Lower lobe of right lung (tissue), 2 donors: ENCODE measurements at places on chromosomes 12 and 14. TPM values are rescaled to one million over a fixed set of nuclear protein-coding genes. Genes with fewer than 3 reads are reported as not detected.

NRXN3 gene
- 9.0 TPM for total RNA-seq

KRT72 gene
- not detected for total RNA-seq

HOXC11 gene
- not detected for total RNA-seq

EIF2S3B gene
- total RNA-seq: 0.68 TPM

HOXC12 gene
- not detected for total RNA-seq

ZNF140 gene
- 15.0 TPM for total RNA-seq

CDKN3 gene
- 1.9 TPM for total RNA-seq

CCDC175 gene
- total RNA-seq: 1.0 TPM

MYH6 gene
- total RNA-seq: 0.62 TPM

SMIM41 gene
- total RNA-seq: 4.3 TPM

DNA sequence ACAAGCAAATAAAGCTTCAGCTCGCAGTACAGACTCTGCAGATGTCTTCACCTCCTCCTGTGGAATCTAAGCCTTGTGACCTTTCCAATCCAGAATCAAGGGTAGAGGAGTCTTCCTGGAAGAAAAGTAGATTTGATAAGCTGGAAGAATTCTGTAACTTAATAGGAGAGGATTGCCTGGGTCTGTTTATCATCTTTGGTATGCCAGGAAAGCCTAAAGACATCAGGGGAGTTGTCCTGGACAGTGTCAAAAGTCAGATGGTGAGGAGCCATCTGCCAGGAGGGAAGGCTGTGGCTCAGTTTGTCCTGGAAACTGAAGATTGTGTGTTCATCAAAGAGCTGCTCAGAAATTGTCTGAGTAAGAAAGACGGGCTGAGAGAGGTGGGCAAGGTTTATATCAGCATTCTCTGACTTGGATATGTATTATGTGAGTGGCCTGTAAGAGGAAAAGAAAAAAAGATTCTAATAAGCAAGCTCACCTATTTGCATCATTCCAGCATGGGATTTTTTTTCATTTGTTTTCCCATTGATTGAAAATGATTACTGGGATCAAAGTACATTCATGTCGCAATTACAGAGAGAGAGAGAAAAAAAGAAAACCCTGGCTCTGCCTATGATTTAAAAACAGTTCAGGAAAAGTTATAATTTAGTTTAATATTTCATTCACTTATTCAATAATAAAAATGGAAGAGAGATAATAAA is 767 bp downstream of the REP15 start:
- no peaks in the 10 kb centered on the region for H3K4me1 ChIP-seq
- H3K36me3 ChIP-seq: peaks cover 49% of the 10 kb centered on the region

DNA sequence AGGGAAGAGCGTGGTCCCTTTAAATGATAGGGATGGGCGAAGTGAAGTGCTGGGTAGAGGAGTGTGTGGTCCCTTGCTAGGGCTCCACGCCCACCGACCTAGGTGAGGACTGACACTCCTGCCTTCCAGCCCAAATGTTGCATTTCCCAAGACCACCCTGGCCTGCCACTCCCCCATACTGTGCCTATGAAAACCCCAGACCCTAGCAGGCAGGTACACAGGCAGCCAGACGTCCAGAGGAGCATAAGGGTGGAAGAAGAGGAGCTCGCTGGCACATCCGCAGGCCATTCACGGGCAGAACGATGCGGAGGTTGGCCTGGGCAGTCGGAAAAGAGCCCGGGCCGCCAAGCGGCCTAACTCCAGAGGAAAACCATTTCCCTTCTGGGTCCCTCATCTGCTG is 817 bp upstream of the IPO8 start:
- H3K36me3 ChIP-seq: no peaks in the 10 kb centered on the region
- H3K4me3 ChIP-seq: peak overlapping the region; percentile 92
- H3K27ac ChIP-seq: peak overlapping the region; percentile 84
- no peak for DNase-seq
- peaks cover 30% of the 10 kb centered on the region for H3K4me1 ChIP-seq
- H3K27me3 ChIP-seq: no peaks in the 10 kb centered on the region

DNA sequence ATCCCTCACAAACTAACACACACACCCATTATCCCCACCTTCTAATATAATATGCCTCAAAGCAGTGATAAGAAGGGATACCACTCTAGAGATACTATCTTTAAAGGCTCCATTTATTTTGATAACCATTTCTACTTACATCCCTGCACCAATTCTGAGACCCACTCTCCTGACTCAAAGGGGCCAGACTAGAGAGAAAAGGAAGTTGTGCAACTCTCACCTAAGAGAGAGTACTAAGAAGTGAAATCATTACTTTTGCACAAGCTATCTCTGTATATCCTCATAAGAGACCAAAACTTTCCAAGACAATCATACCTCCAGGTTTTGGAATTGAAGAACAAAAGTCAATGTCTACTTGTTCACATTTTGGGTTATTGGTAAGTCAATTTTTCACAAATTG is 45.4 kb upstream of the USP15 start:
- no peaks in the 10 kb centered on the region for H3K27me3 ChIP-seq
- no peaks in the 10 kb centered on the region for H3K36me3 ChIP-seq
- no peak overlapping the region for H3K27ac ChIP-seq
- peaks cover 9% of the 10 kb centered on the region for H3K4me1 ChIP-seq
- no peak for DNase-seq

DNA sequence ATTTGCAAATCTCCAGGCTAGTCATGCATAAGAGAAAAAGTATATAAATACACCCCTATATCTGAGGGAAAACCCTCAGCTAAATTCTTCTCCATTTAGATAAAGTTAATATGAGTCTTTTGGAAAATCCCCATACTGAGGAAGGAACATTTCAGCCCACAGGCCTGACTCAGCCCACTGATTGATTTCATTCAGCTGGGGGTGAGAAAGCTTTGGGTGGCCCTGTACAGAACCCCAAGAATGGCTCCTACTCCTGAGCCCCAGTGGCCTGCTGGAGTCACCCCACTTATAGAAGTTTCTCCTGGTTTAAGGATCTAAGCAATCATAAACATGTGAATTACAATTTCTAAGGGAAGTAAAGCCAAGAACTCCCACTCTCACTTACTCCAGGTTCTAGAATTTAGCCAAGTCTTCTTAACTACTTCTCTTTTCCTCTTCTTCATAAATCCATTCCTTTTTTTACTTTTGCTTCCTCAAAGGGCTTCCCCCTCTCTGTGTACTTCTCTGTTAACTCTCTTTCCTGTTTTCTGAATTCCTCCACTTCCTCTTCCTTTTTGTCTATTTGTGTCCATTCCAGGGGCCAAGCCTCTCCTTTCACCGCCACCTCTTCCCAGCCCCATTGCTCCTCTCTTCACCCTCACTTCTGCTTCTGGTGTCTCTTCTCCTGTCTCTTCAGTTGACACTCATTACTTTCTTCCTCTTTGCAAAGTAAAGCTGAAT is 21.0 kb downstream of the RTN1 start:
- no peak overlapping the region for H3K27ac ChIP-seq
- no peak overlapping the region for H3K4me3 ChIP-seq
- no peaks in the 10 kb centered on the region for H3K36me3 ChIP-seq
- DNase-seq: no peak
- H3K27me3 ChIP-seq: no peaks in the 10 kb centered on the region

DNA sequence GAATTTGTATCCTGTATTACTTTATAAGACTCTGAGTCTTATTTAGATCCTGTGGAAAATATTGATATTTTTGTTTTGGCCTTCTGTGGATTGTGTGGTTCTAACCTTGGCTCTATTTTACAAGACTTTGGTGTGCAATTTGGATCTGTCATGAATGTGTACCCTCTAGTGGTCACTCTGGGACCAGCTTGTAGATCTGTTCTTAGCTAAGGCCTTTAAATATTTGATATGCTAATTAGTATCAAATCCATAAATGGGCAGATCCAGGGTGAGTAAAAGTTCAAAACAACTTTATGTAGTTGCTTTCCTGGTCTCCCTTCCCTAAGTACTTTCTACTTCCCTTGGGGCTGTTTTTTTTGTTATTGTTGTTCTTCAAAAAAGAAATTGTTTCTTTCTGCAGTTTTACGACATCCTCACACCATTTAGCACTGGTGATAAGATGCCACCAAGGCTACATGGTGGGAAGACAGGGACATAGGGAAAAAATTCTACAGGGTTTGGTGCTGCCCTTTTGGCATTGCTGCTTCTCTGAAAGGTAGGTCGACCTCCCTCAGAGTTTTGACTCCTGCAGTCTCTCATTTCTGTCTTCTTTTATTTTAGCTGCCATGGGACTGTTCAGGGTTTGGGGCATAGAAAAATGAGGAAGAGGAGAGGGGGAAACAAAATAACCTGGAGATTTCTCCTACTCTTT is 238.5 kb downstream of the GPHN start:
- no peak overlapping the region for H3K4me3 ChIP-seq
- H3K27ac ChIP-seq: no peak overlapping the region
- H3K4me1 ChIP-seq: no peaks in the 10 kb centered on the region

- DNase-seq: no peak
- peaks cover 22% of the 10 kb centered on the region for H3K4me1 ChIP-seq
- H3K27me3 ChIP-seq: no peaks in the 10 kb centered on the region
- H3K4me3 ChIP-seq: no peak overlapping the region
- no peak overlapping the region for H3K27ac ChIP-seq
- H3K36me3 ChIP-seq: no peaks in the 10 kb centered on the region
Observed at GRCh38 chr12:92605621-92606170, 97.1 kb upstream of the PLEKHG7 start.

- DNase-seq: no peak
- no peaks in the 10 kb centered on the region for H3K4me1 ChIP-seq
- H3K36me3 ChIP-seq: no peaks in the 10 kb centered on the region
- H3K4me3 ChIP-seq: peak overlapping the region; percentile 30
Observed at GRCh38 chr12:81520064-81520945, 238.8 kb downstream of the PPFIA2 start.

GRCh38 chr14:66540038-66540437 is 32.1 kb downstream of the GPHN start:
- no peak overlapping the region for H3K4me3 ChIP-seq
- H3K36me3 ChIP-seq: no peaks in the 10 kb centered on the region
- no peak overlapping the region for H3K27ac ChIP-seq
- no peak for DNase-seq

DNA sequence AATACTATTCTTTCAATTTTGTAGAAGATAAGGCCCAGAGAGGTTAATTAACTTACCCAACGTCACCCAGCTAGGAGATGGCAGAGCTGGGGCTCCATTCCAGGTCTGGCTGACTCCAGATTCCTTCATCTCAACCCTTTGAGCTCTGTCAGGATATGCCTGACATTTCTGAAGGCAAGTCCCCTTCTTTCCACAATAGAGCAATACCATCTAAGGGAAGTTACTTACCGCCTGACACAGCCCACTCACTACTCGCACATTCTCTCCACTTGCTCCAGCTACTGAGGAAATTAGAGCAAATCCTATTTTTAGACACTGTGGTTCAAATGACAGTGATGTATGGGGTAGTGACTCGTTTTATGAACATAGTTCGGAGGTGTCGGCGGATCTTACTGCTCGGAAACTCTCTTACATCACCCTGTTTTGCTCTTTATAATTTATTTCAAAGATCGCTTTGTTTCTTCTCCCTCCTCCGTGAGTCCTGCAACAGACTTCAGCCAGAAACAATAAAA is 2.0 kb upstream of the WSCD2 start:
- H3K36me3 ChIP-seq: no peaks in the 10 kb centered on the region
- peaks cover 38% of the 10 kb centered on the region for H3K27me3 ChIP-seq
- H3K4me1 ChIP-seq: peaks cover 11% of the 10 kb centered on the region
- no peak overlapping the region for H3K27ac ChIP-seq

DNA sequence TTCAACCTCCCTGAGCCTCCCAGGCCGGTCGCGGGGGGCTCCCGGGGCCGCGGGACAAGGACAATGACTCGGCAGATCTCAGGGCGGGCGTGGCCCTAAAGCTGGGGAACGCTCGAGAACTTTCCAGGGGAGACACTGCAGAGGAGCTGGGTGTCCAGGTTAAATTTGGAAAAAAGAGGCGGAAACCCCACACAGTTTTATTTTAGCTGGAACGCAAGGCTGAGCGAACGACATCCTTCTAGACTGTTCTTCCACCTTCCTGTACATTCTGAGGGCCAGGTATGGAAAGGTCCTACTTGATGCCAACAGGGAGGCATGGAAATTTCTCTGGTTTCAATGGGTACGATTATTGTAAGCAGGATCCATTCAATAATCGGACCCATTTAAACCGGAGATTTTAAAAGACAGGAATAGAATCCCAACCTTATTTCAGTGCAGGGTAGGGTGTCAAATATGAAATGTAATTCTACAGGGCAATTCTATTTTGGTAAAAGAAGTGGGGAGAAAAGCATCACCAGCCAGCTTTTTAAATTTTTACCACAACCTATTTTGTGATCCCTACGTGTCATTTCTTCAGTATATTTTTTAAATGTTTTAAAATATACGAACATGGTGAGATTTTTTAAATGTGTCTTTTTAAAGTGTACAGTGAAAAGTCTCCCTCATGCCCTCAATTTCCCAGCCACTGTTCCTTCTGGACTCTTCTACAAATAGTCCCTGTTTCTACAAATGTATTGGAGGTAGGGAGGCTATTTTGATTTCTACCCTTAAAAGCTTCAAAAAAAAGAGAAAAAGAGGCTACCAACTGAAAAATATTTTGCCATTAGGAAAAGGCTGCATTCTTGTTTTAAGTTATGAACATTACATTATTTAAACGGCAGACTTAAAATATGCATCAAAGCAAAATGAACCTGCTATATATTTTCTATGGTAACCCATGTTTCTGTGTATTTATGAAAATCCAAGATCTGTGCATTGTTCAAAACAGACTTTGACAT is 1.1 kb upstream of the UBC start:
- peaks cover 69% of the 10 kb centered on the region for H3K4me1 ChIP-seq
- peak; percentile 74 for DNase-seq
- peaks cover 27% of the 10 kb centered on the region for H3K36me3 ChIP-seq

GRCh38 chr14:61197416-61197815 is 83.7 kb downstream of the TMEM30B start:
- no peak overlapping the region for H3K27ac ChIP-seq
- H3K27me3 ChIP-seq: no peaks in the 10 kb centered on the region
- DNase-seq: no peak
- H3K36me3 ChIP-seq: no peaks in the 10 kb centered on the region

DNA sequence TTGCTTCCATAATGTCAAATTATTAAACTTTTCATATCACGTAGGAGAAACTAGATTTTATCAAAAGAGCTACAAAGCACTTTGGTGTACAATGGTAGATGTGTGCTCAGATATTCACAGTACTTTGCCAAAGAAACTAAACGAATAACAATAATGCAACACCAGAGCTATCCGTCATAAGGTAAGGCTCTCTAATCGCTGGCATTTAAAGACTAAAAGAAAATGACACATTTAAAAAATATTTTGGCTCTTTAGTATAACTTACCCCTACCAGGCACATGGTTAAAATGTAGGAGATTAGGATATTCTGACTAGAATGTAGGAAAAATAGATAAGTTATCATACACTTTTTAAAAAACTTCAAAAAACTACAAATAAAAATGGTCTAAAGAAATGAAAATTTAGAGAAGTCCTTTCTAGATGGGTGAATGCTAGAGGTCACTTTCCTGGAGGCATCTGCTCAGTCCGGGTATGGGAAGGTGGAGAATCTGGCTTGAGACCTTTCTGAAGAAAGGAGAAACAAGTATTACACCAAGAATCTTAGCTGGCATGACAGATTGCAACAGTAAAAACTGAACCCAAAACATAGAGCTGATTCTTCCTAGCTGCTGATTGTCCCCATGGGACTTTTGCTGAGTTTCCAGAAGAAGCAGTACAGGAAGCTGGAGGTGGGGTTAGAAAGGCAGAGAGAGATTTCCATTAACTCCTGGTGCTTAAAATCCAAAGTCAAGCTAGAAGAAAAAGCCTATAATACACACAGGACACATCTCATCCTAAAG is 67.9 kb downstream of the FAR2 start:
- H3K27me3 ChIP-seq: no peaks in the 10 kb centered on the region
- no peak for DNase-seq
- H3K27ac ChIP-seq: no peak overlapping the region
- H3K4me1 ChIP-seq: peaks cover 8% of the 10 kb centered on the region
- H3K36me3 ChIP-seq: no peaks in the 10 kb centered on the region

- no peaks in the 10 kb centered on the region for H3K27me3 ChIP-seq
- DNase-seq: no peak
- H3K4me1 ChIP-seq: no peaks in the 10 kb centered on the region
- H3K27ac ChIP-seq: no peak overlapping the region
Observed at GRCh38 chr12:72075891-72076557, 137.4 kb downstream of the TPH2 start.
